Iris pigment epithelial cell (primary cell): ENCODE measurements at places on chromosomes 12 and 14.
A peak's percentile ranks its signal among the peaks of the same experiment; 100 is the strongest.

DNA sequence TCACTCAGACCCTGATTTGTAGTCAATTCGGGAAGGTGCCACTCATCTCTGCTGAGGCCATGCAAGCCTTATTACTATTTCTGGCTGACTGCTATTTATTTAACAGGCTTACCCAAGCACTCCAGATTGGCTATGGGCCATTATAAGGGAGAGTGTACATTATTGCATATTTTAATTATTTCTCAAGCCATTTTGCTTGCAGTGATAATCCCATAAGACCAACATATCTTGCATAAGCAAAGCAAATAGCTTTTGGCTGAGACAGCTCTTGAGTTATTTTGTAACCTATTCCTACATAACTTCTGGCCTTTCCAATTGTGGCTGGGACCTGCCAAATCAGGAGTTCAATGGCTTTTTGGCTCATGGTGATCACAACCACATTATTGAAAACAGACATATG is 509.6 kb upstream of the USP15 start:
- DNase-seq = peak; percentile 2

DNA sequence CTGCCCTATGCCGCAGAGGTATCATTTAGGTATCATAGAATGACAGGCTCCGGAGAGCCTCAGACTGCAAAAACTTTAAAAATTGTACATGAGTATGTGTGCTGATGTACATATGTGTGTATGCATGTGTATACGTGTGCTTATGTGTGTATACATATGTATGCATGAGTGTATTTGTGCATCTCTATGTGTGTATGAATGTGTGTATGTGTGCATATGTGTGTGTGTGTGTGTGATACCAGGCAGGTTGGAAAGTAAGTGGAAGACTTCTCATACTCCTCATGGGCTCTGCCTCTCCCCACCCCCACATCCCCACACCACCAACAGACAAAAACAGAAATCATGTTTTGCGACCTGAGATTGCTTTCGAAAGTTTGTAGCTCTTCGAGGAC is 621 bp upstream of the TMEM117 start:
- no peak for DNase-seq

DNA sequence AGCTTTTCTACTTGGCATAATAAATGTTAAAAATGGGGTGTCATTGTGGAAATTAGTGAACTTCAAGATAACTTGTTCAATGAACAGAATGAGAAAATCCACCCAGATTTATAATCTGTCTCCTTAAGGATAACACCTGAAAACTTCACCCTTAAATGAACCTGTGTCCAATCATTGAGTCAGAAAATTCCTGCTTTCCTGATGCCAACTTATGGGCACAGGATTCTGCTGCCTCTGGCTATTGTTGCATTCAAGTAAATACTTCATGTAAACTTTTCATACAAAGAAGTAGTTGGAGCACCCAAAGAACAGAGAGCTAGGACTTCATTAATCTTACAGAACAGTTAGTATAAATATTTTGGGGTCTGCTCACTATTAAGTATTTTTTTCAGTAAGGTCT is 98.9 kb upstream of the PLEKHA5 start:
- DNase-seq = no peak

DNA sequence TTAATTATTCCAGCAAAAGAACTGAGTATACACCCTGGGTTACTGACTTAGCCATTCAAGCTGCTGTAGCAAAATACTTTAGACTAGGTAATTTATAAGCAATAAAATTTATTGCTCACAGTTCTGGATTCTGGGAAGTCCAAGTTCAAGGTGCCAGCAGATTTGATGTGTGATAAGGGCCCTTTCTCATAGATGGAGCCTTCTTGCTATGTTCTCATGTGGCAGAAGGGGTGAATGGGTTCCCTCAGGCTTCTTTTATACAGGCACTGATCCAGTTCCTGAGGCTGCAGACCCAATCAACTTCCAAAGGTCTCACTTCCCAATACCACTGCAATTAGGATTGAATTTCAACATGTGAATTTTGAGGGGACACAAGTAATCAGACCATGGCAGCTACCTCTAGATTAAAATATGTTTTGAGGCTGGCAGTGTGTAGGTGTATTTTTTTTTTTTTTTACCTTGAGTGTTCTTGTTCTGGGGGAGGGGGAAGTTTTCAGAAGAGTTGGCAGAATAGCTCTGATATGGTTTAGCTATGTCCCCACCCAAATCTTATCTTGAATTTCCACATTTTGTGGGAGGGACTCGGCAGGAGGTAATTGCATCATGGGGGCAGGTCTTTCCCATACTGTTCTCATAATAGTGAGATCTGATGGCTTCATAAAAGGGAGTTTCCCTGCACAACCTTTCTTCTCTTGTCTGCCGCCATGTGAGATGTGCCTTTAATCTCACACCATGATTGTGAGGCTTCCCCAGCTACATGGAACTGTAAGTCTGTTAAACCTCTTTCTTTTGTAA is 178.2 kb downstream of the RASSF9 start:
- no peak for DNase-seq

GRCh38 chr14:93997082-93997481 is at the start of gene CCDC197:
Gene CCDC197 (plus strand): TSS chr14:93997301. CDS start chr14:93998132, 831 bp downstream.
- no peak for DNase-seq

- DNase-seq = peak; percentile 99
These were observed 1.2 kb downstream of the PPP1R3E start for GRCh38 chr14:23301288-23301968.

DNA sequence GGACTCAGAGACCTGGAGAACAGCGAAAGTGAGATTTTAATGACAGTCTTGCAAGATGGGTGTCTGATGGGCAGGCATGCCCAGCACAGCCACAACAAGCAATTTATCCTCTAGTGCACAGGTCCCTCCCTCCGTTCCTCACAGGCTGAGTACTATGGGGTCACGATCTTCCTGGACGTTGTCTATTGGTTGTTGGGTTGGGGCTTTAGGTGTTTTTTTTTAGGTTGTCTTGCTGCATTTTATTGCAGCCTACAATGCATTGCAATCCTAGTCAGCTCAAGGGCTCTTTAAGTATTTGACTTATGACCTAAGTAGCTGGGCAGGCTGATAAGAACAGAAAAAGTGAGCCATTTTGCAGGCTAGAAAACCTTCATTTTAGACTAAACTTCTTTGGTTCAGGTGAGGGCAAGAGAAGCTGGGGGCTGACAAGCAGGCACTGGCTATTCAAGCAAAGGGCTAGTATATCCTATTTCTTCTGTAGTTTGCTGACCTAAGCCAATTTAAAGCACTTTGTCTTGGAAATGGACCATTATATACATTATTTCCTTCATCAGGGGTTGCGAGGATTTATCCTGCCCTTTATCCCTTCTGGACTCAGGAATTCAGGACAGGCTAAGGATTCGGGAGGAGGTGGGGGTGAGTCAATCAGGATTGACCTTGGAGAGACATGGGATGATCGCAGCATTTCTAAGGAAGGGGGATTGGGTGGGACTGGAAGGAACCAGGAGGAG is 6.0 kb downstream of the KRT7 start:
- no peak for DNase-seq

DNA sequence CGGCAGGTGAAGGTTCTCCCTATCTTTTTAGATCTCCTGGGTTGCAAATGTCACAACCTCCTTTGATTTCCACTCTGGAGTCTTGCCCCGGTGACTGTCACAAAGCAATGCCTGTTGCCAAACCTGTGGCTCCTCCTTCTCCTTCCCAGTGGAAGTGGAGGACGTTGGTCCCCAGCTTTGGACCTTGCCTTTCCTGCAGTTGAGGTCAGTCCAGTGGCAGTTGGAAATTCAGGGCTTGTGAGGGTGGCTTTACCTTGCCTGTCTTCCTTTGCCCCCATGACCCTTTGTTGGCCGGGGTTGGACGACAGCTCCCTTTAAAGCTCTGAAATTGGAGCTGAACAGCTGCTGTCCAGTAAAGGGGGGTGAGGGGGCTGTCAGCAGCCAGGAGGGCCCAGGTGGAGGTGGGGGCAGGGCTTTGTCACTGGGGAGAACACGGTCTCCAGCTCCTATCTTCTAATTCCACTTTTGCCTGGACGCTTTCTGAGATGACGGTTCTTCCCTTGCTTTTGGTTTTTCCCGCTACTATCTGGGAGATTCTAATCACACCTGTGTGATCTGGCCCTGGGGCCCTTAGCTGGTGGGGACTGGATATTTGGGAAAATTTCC is 4.1 kb downstream of the TEAD4 start:
- no peak for DNase-seq

- no peak for DNase-seq
These were observed 592.9 kb upstream of the FLRT2 start for GRCh38 chr14:84937016-84937415.

- no peak for DNase-seq
These were observed 17.5 kb downstream of the MTRFR start for GRCh38 chr12:123250471-123251383.

GRCh38 chr12:52956987-52957386 is 8.1 kb downstream of the KRT18 start:
- DNase-seq = peak; percentile 74

- no peak for DNase-seq
These were observed 7.0 kb downstream of the FZD10 start for GRCh38 chr12:130169256-130169655.

DNA sequence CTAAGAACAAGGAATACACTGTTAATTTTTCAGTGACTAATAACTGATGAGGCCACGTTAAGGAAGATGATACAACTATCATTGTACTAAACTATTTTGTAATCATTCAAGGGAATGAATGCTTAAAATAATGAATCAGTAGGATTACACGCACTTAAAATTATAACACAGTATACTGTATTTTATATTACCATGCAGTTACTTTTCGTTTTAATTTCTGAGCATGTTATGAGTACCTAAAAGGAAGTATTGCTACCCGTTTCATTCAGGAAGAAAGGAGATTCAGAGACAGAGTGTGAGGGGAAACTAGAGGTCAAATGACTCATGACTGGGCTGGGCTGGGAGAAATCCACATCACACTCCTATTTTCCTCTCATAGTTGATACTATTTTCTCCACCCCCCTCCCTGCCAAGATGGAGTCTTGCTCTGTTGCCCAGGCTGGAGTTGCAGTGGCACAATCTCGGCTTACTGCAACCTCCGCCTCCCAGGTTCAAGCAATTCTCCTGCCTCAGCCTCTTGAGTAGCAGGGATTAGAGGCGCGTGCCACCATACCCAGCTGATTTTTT is 202.0 kb downstream of the PPM1H start:
- peak; percentile 85 for DNase-seq

DNA sequence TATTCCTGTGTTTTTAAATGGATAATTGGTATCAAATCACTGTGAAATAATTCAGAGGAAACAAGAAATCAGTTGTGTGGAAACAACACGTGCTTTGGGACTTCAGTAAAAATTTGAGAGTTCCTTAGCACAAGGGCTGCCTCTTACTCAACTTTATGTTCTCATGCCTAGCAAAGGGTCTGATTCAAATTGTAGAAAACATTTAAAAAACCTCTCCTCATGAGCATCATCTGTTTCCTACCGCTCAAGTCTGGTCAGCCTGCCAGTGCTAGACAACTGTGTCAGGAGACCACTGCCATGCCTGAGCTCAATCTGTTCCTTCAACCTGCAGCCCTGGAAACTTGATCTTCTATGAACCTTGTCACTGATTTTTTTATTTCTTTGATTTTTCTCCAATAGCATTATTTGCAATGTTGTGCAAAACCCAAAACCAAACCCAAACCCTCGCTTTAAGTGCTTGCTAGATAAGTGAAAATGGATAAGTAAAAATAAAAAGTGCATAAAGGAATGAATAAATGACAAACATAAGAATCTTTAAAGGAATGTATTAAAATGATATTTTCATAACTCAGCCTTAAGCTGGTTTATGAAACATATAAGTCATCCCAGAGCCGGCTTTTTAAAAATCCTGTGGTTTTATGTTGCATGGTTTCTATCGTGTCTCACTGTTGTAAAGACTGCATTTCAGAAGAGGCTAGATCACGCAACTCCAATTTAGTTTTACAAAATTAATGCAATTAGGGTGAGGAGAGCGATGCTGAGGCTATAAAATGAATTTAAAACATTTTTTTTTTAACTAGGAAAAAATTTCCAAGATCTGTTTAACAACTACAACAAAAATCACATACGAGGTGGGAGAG is 361.2 kb upstream of the PDE3A start:
- DNase-seq = peak; percentile 62

- DNase-seq = no peak
These were observed 9.1 kb upstream of the ERC1 start for GRCh38 chr12:981961-982360.

GRCh38 chr14:50800032-50800431 is 30.9 kb downstream of the NIN start:
- DNase-seq = peak; percentile 62

DNA sequence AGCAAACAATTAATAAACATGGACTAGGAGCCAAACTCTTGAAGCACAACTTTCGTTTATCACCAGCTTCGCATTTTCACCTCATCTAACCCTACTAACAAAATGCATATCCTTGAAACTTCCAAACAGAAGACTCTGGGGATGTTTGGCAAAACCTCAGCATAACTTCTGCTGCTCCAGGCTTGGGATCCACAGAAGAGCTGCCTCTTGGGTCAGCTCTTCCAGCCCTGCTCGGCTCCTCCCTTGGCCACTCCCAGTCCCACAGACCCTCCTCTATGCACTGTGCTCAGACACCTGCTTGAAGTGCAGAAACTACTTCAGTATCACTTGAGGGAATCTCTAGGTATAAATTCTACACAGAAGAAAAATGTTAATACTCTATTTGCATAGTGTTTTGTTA is 110.0 kb upstream of the AMIGO2 start:
- peak; percentile 14 for DNase-seq

- no peak for DNase-seq
These were observed 108.6 kb upstream of the DYRK2 start for GRCh38 chr12:67539946-67540345.

DNA sequence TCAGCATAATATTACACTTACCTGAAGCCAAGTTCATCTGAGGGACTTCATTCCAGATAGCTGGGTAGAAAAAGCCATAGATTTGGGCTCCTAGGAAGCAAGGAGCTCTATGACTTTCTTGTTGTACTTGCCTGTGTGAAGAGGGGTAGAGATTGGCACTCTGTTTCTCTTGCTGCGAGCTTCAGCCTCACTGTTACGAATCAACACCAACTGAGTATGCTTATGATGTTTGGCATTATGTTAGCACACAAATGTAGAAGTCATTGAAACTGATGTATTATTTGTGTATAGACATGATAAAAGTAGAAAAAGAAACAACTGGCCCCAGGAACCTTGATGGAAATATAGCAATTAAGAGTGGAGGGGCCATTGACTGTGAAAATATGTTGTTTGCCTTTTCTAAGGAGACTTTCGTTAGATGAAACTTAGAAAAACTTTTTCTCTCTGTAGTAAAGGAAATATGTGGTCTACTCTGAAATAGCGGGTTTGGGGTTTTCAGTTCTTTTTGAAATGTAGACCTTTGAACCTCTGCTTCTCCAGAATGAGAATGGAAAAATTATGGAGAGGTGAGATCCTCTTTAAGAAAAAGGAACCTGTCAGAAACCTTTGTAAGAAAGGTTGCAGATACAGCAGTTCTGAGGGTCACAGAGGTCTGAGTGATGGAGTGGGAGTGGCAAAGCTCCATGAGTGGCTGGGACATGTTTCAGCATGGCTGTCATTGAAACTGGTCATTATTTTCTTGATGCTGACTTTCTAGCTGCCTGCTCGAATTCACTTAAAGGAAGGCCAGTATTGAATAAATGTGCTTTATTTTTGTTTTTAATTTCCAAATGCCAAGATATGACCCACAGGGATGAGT is 159.9 kb downstream of the GCH1 start:
- no peak for DNase-seq

GRCh38 chr14:92733007-92733406 is 15.4 kb downstream of the LGMN start:
- no peak for DNase-seq
